ENCODE measurements at places on chromosomes 7 and 10.

GRCh38 chr10:72322280-72323058, 32.2 kb downstream of the DNAJB12 start:
- DNase-seq = no peak

DNA sequence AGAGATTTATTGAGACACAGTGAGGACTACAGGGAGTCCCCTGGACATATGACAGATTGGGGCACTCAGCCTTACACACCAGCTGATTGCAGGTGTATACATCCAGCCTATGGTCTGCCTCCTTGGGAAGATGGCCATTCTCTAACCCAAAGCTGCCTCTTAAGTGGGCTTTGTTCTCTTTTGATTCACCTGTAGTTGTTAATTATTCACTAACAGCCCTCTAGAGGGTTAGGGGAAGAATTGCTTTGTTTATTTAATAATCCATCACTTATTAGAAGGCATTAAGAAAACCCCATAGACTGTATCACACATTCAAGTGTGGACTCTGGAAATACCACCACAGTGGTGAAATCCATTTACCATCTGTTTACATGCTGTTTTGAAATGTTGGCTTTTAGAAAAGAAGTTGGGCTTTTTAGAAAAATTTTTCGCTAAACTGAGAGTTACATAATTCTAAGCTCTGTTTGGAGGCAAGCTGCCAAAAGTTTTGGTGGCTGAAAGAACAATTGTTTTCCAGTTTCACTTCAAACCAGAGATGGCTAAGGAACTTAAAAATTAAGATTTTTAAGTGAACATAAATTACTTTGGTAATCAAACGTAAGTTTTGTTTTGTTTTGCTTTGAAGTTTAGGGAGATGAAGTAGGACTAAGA, 379.1 kb downstream of the ADRA2A start:
- no peak for DNase-seq

- DNase-seq = no peak
These were observed 61.8 kb downstream of the LGI1 start for GRCh38 chr10:93819520-93819919.

DNA sequence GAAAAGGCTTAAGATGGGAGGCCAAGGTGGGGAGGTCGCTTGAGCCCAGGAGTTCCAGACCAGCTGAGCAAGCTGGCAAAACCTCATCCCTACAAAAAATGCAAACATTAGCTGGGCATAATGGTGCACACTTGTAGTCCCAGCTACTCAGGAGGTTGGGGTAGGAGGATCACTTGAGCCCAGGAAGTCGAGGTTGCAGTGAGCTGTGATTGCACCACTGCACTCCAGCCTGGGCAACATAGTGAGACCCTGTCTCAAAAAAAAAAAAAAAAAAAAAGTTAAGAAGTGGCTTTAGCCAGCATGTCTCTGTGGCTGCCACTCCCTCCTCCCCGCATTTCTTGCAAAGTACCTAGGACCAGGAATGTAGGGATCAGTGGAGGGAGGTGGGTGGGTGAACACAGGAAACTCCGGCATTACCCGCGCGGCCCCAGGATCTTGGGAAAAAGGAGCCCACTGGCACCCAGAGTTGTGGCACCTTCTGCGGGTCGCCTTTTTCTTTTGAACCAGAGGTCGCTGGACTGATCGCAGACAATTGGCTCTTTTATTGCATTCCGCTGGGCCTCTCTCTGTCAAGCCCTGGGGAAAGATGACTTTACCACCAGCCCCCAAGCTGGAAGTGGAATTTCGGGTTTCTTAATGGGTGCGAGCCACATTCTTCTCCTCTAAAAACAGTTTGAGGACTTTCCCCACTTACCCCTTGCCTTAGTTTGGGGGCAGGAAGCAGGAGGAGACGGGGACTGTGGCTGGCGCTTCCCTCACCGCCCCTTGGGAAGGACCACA, 3.5 kb downstream of the VGF start:
- no peak for DNase-seq

DNA sequence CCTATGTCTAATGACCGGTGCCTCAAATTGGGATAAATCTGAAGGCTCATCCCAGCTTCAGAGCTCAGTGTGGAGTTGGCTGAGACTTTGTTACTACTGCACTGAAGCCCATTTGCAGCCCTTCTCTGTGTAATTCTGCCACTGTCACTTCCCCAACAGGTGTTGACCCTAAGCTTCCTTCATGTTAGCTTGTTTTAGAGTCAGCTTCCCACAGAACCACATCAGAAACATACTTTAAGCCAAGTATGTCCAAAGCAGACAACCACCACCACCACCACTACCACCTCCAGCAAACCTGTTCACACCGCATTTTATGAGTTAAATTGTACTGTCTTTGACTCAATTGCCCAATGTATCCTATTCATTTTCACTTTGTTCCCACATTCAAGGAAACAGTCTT, 25.2 kb upstream of the GNAT3 start:
- DNase-seq = no peak

- no peak for DNase-seq
These were observed 99.9 kb downstream of the MPP7 start for GRCh38 chr10:28202941-28203352.

GRCh38 chr7:28180031-28180363, 598 bp downstream of the JAZF1 start:
- no peak for DNase-seq
